ENCODE measurements at places on chromosomes 5 and 9.

GRCh38 chr5:84242286-84242685, 142.4 kb downstream of the EDIL3 start:
- DNase-seq, result no peak

GRCh38 chr9:93582550-93582949, 6.2 kb downstream of the PHF2 start:
- DNase-seq, result no peak

DNA sequence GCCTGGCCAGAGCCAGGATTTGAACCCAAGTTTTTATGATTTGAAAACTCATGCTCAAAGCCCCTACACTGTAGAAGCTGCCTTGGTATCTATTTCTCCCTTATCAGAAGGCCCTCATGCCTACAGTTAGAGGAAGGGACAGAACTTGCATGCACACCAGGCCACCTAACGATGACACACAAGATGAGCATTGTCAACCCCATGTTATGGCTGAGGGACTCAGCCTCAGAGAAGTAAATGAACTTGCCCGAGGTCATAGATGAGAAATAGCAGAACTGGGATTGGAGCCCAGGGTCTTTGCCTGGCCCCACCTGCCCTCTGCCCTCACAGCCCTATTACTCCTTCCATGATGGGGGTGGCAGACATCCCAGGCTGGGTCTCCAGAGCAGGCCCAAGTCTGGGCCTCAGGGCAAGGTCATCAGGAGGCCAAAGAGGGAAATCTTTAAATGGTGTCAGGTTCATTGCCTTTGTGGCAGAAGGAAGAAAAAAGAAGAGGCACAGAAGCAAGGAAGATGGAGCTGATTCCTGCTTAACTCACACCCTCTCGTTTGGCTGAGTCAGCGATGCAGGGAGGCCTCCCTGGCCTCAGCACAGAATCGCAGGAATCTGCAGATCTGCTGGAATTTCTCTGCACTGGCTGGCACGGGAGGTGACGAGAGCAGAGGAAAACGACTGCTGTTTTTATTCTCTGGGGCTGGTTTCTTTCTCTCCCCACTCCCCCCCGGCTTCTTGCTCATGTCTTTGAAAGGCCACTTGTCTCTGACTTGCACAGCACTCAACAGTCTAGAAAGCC, 20.6 kb upstream of the CRB2 start:
- no peak for DNase-seq

DNA sequence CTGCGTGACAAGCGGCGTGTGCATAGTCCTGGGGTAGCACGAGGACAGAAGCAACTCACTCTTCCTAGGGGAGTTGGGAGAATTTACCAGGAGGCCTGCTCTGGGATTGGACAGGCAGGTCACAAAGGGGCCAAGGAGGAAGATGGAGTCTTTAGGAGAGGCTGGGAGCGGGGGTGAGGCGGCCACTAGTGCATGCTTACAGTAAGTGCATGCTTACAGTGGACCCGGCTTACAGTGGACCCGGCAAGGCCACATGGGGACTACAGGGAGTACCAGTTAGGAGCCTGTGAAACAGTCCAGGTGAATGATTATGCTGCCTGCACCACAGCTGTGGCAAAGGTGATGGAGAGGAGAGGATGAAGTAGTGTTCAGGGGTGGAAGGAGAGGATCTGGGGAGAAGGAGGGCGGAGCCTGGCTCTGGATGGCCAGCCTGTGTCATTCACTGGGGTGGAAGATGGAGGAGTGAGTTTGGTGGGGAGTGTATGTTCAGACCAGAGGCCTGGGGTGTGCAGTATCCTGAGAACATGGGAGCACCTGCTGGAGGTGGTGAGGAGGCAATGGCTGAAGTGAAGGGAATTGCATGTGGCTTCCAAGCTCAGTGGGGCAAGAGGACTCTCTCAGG, 78.7 kb downstream of the CRB2 start:
- no peak for DNase-seq

GRCh38 chr5:33631139-33631538, 190.4 kb downstream of the TARS1 start:
- no peak for DNase-seq

DNA sequence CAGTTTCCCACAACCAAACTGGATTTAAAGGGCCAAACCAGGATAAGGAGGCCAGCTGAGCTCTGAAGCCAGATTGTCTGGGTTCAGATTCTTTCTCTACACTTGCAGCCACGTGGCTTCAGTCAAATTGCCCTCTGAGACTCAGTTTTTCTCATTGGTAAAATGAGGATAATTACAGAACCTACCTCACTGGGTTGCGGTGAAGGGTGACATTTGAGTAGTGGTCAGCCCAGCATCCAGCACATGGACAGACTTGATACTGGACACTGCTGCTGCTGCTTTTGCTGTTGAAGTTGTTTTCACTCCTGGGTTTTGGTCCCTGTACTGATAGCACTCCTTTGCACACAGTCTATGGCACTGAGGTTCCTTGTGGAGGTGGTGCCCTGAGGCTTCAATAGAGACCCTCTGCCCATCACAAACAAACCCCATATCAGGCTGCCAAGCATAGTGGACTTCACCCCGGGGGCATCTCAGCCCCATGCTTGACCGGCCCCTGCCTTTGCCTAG, 25.7 kb upstream of the CDKN2AIPNL start:
- DNase-seq, result no peak

- no peak for DNase-seq
These were observed 14.9 kb downstream of the ADAMTSL1 start for GRCh38 chr9:18488886-18489285.

DNA sequence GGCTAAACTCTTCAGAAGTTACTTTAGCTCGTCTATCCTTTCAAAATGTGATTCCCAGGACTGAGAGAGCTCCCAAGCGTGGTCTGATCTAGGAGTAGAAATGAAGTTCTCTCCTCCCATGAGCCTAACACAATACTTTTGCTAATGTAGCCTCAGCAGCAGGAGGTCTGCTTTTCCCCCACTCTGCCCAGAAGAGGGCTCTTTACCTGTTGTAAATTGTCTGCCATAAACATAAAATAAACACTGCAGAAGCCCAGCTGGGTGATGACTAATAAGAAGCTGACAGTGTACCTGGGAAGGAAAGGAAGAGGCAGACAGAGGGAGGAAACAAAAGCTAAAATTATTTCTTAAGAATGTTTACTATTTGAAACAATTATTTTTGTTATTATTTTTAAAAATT, 15.4 kb downstream of the SLC36A3 start:
- no peak for DNase-seq

All from caudate nucleus (tissue), 63 donors.